Activated naive CD4-positive, alpha-beta T cell treated with anti-CD3 and anti-CD28 coated beads, Interleukin-2, amount 50 U/mL, for 16 hours (primary cell): ENCODE measurements at places on chromosomes 7 and 10.

- DNase-seq = no peak
Measured at GRCh38 chr7:1641173-1641572, 28.9 kb upstream of the ELFN1 start.

GRCh38 chr7:70492625-70493024 lies 639.3 kb upstream of the GALNT17 start:
- DNase-seq = no peak

GRCh38 chr7:134629445-134629844 lies 17.2 kb upstream of the BPGM start:
- no peak for DNase-seq

GRCh38 chr10:89981891-89982290 lies 280.5 kb downstream of the KIF20B start:
- DNase-seq = no peak

- DNase-seq = no peak
Measured at GRCh38 chr7:30998180-30998579, 34.4 kb downstream of the GHRHR start.

GRCh38 chr7:116434820-116435341 lies 64.7 kb upstream of the CAV2 start:
- DNase-seq = no peak

DNA sequence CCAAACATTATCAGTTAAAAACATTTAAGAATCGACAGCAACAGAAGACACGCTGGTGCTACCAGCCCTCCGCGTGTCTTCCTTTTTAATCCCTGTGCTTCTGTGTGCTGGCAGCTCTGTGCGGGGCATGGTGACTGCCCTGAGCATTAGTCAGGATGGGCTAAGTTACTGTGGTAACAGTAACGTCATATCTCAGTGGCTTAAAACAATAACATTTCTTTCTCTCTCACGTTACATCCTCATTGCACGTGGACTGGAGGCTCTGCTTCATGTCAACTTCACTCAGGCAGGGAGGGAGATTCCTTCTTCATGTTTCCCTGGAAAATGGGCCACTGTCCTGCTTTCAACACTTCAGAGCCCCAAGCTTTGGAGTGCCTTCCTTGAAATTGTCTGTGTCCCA lies 378.5 kb downstream of the CCSER2 start:
- no peak for DNase-seq

DNA sequence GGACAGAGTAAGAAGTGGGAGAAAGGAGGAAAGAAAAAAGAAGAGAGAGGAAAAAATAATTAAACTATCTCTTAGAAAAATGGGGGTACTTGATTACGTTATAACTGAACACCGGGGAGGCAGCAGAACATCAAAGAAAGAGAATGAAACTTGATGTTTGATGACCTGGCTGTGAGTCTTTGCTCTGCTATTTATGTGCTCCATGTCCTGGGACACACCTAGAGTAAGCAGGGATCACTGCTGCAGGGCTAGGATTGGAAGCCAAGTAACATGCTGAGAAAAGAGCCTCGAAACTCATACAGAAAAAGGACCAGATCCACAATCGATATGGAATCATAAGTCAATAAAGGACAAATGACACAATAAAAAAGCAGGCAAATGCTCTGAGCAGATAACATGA lies 56.7 kb upstream of the COL13A1 start:
- DNase-seq = no peak

DNA sequence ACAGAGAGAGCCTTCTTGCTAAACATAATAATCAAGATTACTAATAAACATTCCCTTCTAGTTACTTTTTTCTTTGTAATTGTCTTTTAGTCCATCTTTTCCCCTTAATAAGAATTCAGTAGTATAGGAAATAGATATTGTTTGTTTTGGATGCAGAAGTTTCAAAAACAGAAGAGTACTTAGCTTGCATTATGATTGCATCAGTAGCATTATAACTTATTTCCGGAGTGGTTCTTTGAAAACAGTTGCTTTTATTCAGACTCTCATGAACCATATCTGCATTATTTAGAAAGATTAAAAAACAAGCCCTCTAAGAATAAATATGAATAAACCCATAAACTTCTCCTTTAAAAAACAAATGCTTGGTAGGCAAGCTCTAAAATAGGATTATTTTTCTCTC lies 34.0 kb upstream of the DKK1 start:
- DNase-seq = no peak

- no peak for DNase-seq
Measured at GRCh38 chr10:98039690-98040381, 9.4 kb upstream of the CRTAC1 start.

DNA sequence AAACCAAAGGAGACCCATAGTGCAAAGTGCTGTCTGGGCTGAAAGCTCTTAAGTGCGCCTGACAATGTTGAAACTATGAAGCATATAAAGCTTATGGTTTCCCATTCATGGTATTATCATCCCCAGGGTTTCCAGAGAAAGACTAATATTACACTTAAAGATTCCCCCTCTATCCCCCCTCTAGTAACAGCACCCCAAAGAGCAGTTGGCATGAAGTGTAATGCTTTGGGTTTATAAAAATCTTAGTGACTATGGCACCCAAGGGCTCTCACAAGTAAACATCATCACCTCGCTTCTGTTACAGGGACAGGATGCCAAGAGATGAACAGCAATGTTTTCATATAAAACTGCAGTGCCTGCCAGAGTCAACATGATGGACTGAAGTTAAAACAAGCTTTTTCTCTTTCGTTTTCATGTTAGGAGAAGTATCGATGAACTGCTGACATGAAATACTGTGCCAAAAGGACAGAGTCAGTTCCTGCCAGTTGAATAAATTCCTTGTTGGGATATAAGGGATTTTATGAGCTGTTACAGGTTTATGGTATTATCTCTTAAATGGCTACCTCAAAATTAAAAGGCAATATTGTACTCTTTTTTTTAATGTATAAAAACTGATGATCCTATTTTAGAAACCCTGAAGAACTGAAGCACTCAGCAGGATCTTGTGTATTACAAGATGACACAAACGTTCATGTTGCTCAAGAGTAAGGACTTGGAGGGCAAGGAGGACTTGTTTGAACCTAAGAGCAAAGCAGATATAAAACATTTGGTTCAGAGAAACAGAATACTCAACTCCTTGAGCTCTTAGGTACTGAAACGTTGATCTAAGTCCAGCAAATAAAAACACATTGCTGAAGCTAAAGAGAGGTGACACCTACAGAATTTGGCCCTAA lies 203.7 kb upstream of the IMMP2L start:
- no peak for DNase-seq

DNA sequence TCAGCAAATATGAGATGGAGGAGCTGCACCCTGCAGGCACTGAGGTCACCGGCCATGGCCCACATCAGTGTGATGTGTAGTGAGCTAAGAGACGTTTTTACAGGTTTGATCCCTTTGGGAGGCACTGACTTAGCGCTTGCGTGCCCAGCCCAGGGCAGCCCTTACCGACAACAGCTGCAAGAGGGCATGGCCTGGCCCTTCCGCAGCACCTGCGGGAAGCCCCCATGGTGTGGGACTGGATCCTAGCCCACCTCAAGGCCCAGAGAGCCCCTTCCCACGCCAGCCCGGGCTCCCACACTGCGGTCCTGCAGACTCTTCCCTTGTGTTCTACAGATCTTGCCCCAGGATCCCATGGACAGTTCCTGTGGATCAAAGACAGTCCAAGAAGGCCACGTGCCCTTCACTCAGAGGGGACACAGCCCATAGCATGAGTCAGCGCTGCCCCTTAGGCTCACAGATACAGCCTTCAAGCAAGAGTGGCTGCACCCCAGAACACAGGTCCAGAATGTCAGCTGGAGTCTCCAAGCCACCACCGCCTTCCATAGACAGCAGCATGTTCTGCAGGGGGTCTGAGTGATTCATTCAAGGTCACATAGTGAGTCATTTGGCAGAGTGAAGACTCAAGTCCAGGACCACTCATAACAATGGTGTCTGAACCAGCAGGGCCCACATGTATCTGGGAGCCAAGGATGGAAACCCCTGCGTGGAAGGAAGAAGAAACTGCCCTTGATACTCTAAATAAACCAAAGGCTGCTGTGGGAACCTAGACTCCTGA lies 25.4 kb downstream of the TLL2 start:
- no peak for DNase-seq

- DNase-seq = no peak
Measured at GRCh38 chr7:90621747-90622140, 25.6 kb downstream of the CDK14 start.

DNA sequence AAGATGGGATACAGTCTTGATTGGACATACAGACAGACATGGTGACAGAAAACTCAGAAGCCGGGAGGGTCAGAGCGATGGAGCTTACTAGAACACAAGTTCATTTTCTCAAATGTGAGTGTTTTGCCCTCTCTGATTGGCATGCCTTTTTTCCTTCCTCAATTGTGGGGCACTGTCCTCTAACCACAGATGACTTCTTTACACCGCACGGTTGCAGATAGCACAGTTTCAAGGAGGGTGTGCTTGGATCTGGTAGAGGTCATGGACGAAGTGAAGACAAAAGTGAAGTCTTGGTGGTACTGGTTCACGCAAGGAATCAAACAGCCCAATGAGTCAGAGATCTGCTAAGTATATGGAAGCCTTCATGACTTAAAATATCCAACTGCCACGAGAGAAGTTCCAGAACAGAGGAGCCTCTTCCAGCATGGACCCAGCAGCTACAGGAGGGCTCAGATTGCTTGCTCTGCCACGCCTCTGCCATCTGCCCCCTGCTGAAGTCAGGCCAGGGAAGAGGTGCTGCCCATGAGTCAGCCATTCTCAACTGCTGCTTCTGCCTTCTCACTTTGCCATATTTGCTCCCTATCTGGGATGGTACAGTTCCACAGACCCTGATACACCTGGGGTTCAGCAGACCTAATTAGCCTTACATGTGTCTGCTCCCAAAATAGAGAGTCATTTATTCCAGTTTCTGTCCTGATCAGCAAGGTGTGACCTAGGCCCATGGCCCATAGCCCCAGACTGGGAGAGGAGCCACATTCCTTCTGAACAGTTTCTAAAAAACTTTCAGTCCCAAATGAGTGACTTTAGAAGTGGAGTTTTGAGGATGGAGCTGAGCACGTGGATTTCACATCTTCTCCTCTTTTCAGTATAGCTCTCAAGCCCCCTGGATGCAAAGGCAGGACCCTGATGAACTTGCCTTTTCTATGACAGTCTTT lies 413.8 kb downstream of the KCNMA1 start:
- no peak for DNase-seq

DNA sequence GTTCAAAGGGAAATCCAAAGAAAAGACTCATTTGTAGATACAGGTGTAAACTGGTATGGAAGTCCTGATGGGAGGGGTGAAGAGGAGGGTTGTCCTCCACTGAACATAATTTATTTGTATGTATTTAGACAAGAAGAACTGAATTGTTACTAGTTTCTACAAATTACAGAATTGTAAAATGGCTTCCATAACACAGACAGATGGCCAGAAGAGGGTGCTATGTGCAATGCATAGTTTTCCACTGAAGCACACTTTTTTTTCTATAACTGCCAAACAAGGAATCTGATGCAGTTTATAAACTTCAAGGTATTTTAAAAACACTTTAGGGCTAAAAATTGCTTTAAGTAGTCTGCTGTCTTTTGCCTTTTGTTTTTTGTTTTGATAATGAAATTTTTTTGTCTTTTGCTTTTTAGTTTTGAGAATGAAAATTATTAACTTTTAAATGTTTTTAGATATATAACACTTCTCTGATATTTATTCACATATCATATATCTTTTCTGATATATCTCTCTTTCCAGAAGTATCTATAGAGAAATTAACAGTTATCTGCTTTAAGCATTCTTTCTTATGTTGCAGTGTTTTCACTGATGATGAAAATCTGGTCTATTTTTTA lies 58.5 kb downstream of the PHYHIPL start:
- no peak for DNase-seq

- no peak for DNase-seq
Measured at GRCh38 chr10:77498210-77498609, 139.4 kb downstream of the KCNMA1 start.

DNA sequence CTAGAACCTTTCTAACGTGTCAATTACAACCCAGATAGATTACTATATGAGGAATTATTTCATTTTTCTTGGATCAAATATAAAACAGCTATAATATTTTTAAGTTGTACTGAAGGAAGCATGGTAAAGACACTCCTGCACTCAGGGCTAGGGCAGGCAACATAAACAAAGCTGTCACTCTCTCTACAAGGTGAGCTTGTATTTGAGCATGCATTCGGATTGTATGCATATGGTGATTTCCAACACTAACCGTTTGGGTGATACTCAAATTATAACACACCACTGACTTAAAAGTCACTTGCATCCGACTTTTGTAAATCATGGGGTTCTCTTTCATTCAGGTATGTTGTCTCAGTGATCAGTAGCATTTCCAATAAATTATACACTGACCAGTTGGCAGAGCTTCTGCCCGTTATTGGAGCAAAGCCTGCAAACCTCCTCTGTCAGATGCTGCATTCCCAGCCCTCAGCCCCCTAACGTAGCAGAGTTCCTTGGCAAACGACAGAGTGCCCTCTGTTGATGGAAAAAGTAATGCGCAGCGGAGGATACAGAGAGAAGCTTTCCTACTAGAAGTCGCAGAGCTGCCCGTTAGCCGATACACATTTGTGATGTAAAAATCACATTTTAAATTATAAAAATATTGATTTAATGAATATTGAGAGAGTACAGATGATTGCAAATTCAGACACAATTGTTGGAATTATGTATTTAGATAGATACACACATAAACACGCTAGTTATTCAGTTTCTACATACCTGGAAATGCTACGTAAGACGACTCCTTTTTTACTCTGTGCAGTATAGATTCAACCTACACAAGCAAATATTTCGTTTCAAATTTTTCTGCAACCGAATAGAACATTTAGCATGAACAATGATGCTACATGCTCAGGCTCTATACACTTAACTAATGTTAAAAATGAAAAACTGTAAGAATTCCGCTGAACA lies 173.9 kb upstream of the SP4 start:
- DNase-seq = peak; percentile 24

GRCh38 chr7:29500719-29501118 lies 62.9 kb upstream of the PRR15 start:
- no peak for DNase-seq

DNA sequence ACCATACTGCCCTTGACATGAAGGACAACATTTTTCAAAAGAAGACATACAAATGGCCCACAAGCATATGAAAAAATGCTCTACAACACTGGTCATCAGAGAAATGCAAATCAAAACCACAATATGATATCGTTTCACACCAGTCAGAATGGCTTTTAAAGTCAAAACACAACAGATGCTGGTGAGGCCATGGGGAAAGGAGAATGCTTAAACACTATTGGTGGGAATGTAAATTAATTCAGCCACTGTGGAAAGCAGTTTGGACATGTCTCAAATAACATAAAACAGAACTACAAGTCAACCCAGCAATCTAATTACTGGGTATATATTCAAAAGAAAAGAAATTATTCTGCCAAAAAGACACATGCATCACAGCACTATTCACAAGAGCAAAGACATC lies 4.2 kb upstream of the NT5C3A start:
- no peak for DNase-seq

- no peak for DNase-seq
Measured at GRCh38 chr7:33645104-33645503, 260.2 kb upstream of the BMPER start.
